ENCODE measurements at places on chromosomes 16 and 17.

- no peak for DNase-seq
Measured at GRCh38 chr16:52553322-52553721, 6.4 kb upstream of the TOX3 start.

- no peak for DNase-seq
Measured at GRCh38 chr17:42378959-42379594, 9.2 kb downstream of the STAT3 start.

GRCh38 chr17:69594641-69595040, 180.1 kb downstream of the MAP2K6 start:
- no peak for DNase-seq

DNA sequence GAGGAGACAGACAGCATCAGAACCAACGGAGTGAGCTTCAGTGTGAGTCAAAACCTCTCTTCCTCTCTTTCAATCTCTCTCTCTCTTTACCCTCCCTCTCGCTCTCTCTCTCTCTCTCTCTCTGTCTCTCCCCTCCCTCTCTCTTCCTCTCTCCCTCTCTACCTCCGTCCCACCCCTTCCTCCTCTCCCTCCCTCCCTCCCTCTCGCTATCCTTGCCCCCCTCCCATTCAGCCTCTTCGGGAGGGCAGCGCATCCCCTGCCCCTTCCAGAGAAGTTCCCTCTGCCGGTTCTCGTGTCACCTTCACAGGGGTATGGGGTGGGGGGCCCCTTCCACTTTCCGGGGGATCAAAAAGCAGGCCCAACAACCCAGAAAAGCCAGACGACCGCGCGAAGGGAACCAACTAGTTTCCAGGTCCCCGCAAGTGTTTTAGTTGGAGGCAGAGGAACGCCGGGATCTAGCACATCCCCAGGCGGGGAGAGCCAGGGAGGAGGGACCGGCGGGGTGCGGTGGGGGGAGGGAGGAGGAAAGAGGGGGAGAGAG, 28.9 kb upstream of the RBFOX1 start:
- no peak for DNase-seq

DNA sequence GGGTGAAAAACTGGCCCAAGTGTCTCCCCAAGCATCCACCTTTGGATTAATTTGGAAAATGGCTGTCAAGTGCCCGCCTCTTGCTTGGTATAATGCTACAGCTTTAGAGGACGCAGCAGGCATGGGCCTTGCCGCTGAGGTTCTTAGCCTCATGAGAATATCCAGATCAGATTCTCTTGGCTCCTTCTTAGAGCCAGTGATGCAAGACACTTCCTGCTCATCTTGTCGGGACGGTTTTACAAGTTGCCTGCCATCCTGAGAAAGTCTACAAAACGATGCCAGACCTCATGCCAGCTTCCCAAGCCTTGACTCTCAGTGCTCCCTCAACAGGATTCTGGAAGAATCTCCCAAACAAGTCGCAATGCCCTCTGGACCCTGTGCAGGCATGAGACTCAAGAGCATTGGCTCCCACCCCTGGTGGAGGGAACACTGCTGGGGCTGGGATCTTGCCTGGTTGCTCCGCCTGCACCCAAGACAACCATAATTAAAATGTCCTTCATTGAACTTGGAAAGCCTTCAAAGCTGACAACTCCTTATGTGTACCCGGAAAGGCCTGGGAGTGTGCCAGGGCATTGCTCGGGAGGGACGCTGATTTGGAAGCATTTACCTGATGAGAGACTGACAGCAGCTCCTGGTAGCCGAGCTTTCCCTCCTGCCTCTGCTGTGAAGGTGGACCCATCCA, 25.8 kb upstream of the STH start:
- DNase-seq = no peak

- DNase-seq = peak; percentile 25
Measured at GRCh38 chr17:57946798-57947358, 8.3 kb downstream of the CUEDC1 start.

DNA sequence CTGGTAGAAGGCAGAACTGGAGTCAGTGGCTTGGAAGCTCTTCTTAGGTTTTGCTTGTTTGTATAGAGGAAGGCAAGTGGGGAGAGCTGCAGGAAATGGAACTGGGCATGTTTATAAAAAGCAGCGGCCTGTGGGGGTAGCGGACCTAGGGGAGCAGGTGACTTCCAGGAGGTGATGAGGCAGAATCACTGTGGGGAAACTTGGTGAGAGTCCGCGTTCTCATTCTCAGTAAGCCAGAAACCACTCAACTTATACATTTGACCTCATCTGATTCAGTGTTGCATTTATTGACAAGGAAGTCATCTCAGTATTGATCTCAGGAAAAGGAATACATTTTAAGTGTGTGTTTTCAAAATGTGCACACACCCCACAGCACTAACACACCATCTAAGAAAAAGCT, 299.8 kb downstream of the CNTNAP4 start:
- no peak for DNase-seq

DNA sequence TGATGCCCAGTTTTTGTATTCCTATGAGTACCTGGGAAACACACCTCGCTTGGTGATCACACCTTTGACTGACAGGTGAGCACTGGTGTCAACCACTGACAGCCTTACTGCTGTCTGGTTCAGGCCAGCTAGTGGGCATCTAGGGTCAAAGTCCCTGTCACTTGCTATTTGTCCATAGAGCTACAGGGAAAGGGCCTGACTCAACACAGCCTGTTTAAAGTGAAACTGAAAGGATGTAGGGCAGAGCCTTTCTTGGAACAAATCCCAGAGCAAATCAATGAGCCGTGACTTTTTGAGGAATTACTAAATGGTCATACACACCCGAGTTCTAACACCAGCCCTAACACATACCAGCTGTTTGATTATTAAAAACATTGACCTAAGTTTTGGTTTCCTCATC, 106.8 kb downstream of the DNAH9 start:
- DNase-seq = no peak

DNA sequence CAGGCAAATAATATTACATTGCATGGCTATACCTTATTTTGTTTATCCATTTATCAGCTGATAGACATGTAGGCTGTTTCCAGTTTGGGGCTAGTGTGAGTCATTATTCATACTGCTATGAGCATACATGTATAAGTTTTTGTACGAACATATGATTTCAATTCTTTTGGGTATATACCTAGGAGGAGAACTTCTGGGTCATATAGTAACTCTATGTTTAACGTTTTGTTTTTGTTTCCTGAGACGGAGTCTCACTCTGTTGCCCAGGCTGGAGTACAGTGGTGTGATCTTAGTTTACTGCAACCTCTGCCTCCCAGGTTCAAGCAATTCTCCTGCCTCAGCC, 2.4 kb upstream of the ITGAL start:
- no peak for DNase-seq

DNA sequence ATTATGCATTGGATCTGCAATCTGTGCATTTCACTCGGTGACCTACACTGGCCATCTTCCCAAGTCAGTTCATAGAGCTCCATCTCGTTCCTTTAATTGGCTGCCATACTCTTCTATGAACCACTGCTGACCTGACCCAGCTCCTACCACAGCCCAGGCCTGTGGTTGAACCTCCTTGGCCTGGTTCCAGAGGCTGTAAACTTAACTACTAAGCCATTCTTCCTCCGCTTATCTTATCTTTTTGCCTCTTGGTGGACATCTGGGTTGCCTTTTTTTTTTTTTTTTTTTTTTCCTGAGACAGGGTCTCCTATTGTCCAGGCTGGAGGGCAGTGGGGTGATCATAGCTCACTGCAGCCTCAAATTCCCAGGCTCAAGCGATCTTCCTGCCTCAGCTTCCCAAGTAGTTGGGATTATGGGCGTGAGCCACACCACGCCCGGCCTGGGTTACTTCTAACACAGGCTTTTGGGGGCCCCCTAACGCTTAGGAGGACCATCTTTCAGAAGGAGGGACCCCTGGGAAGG, 18.3 kb downstream of the COQ7 start:
- no peak for DNase-seq

DNA sequence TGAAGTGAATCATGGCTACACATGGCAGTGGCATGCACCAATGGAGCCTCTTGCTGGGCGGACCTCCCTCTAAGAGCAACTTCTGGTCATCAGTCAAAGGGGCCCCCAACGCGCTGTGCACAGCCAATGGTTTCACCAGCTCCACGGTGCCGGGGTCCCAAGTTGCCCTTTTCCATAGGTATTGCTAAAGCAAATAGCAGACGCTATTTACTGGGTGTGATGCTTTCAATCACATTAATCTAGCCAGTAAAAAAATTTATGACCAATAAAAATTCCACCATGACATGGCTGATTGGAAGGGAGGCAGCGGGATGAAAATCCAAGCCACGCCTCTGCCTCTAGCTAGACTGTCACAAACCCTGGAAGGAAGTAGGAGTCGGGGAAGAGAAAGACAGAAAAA, 680.3 kb upstream of the SOX9 start:
- DNase-seq = no peak

- no peak for DNase-seq
Measured at GRCh38 chr17:13981881-13982280, 87.4 kb upstream of the COX10 start.

GRCh38 chr17:975371-975915, 4.1 kb downstream of the NXN start:
- DNase-seq = no peak

DNA sequence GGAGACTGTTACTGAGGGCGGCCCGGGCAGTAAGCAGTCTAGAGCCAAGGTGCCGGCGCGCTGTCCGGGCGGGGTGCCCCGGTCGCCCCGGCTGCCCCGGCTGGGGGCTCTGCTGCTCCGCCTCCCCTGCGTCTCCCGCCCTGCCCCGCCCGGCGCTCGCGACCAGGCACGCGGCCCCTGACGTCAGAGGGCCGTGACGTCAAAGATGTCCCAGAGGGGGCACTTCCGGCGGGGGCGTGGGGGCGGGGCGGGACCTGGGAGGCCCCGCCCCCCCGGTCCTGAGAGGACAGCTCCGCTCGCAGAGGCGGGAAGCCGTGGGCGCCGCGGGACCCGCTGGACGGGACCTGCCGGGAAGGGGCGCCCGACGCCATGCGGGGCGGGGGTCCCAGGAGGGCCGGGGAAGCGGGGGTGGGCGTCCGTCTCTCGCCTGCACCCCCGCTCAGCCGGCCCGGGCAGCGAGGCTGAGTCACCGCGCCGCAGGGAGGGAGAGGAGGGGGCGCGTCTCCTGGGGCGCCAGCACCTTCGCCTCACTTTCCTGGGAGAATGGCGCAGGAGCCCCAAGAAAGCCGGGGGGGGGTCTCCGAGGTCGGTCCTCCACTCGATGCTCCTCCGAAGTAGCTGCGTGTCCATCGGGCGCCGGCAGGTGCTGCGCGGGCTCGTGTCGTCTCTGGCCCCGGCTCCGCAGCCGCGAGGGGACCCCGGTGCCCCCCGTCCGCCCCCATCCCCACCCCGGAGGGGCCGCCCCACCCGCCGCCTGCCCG, 4.4 kb upstream of the HIC1 start:
- DNase-seq = peak; percentile 89
